EH (cell line): ENCODE measurements at places on chromosomes 4 and X.

- no peak for DNase-seq
Observed at GRCh38 chr4:5198656-5199541, 147.6 kb downstream of the STK32B start.

GRCh38 chrX:41025926-41026701 is 59.1 kb upstream of the USP9X start:
- no peak for DNase-seq

DNA sequence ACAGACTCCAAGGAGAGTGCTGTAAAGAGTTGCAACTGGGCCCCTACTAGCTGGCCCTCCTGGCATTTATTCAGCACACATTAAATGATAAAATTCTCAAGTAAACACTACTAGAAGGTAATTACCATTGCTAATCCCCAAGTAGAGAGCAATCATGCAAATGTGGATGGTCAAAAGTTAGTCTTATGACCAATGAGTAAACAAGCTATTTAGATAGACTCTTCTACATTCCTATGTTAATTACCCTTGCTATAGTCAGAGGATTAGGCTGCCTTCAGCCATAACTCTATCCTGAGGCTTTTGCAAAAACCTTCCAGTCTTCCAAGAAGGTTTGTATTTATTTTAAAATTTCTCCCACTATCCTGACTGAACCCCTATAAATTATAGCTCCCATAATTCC is 28.3 kb upstream of the HPGD start:
- no peak for DNase-seq

DNA sequence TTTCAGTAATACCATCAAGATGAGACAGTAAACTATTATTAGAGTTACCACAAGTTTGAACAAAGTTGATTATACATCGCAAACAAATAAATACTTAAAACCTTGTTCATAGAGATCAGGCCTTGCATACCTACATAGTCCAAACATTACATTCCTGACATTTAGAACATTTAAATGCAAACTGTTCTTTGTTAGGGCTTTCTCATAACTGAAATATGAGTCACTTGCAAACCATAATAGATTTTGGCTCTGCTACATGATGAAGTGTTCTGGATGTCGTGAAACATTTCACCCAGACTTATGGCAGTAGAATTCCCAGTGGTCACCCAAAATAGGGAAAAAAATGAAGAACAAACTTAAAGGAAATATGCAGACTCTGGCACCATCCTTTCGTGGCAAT is 75.0 kb downstream of the FAT4 start:
- peak; percentile 97 for DNase-seq

DNA sequence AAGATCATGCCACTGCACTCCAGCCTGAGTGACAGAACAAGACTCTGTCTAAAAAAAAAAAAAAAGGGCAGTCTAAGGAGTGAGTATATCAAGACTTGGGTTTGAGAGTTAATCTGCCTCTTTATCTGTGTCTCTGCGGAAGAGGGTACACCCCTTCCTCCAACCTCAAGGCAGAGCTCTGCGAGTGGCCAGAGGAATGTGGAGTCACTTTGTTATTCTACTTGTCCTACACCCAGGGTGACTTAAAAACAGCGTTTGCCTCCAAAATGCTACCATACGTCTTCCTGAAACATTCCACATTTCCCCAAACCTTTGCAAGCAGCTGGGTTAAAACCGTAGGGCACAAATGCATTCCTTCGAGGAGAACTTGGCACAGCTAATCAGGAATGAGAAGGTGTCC is 199.9 kb downstream of the SHOX start:
- no peak for DNase-seq

DNA sequence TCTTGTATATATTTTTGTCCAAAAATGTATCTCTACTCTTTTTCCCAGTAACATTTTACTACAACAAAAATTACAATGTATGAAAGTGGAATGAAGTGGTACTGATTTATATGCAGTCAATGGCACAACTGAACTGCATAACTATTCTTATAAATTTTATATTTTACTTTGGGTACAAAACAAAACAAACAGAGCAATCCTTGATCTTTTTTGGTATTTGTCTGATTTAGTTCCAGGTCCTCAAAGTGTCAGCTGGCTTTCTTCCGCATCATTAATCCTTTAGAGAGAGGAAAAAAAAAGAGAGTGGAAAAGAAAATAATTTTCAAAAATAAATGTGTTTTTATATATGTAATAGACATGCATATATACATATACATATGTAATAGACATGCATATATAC is 252.4 kb upstream of the SLIT2 start:
- no peak for DNase-seq

DNA sequence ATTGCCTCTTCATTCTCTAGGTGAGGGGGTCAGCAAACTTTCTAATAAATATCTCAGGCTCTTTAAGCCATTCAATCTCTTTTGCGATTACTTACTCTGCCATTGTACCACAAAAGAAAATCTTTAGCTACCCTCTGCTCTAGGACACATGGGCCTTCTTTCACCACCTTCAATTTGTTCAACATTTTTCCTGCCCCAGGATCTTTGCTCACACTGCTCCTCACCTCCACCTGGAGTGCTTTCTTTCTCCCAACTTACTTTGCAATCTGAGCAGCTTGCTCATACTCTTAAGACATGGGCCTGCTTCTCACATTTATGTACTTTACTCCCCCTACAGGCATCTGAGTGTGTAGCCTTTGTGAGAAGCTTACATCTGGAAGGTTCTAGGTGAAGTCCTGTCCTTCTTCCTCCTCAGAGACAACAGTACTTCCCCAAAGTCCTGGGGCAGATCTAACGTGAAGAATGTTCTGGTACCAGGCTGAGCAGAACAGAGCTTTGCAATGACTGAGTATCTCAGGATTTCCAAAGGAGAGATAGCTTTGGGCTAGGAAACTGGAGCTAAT is 55.0 kb upstream of the PRDM5 start:
- DNase-seq = peak; percentile 66

GRCh38 chr4:77599378-77599777 is 6.2 kb upstream of the CXCL13 start:
- DNase-seq = peak; percentile 54

DNA sequence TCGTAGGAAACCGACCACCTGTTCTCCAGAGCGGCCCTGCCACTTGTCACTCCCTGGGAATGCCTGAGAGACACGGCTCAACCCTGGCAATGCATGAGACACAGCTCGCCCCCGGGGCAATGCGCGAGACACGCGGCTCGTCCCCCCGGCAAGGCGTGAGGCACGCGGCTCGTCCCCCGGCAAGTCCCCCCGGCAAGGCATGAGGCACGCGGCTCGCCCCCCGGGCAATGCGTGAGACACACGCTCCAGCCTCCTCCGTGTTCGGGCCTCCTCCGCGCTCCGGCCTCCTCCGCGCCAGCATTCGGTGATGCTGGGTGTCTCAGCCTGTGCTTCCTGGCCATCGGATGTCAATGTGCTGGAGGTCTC is 27.5 kb upstream of the CPLX1 start:
- DNase-seq = no peak
